NCI-H2081 treated with DMSO at 0.1 percent for 48 hours (cell line): ENCODE measurements at places on chromosomes 3 and 15.

DNA sequence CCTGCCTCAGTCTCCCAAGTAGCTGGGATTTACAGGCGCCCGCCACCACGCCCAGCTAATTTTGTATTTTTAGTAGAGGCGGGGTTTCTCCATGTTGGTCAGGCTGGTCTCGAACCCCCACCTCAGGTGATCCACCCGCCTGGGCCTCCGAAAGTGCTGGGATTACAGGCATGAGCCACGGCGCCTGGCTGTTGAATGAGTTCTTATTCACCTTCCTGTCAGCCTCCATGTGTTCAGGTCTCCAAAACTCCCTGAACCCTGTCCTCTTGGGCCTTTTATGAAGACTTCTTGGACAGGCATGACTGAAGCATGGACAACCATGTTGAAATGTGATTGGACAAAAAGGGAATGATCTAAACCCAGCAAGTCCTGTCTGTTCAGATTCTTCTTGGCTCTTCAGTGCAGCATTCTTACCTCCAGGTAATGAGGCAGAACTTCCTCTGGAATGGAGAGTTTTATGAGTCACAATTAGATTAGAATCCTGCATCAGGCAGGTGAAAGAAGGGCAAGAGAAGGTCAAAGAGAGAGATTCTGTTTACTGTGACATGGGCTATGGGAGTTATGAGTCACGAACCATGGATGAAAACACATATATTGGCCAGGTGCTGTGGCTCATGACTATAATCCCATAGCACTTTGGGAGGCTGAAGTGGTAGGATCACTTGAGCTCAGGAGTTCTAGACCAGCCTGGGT is 23.1 kb upstream of the EIF4A2 start:
- DNase-seq, result no peak

- DNase-seq, result no peak
Measured at GRCh38 chr3:5690904-5691532, 503.5 kb downstream of the EDEM1 start.

- no peak for DNase-seq
Measured at GRCh38 chr15:23022156-23022555, 17.2 kb downstream of the TUBGCP5 start.

DNA sequence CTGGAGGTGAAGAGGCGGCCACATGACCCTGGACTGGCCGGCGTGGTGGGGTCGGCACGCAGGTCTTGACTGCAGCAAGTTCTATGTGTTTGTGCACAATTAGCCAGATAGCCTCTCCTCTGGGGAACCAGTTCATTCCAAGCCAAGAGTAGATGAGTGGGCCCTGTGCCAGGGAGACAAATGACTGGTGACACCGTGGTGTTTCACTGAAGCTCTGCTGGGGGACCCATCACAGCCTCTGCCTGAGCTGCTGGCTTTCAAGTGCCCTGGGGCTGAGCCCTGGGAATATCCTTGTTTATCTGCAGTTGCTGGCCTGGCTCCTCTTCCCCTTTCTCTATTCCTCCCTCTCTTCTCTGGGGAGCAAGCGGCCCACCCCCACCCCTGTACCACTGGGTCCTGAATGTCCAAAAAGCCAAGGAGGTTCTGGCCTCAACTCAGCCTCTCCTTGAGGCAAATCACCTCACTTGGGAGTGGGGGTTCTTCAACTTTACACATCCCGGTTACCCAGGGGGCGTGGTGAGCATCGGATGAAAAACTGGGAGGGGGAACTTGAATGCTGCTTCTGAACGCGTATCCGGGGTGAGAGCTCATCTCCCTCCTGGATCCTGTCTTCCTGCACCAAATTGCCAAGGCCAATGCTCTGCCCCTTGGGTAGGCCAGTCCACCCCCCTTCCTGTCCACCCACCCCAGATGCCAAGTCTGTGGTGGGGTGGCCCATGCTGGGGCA is 199.6 kb upstream of the LYSMD4 start:
- no peak for DNase-seq

GRCh38 chr15:90203922-90204321 is 2.8 kb downstream of the SEMA4B start:
- no peak for DNase-seq

GRCh38 chr3:55792742-55793141 is 305.6 kb upstream of the WNT5A start:
- DNase-seq, result no peak

GRCh38 chr3:152879130-152879789 is 44.3 kb downstream of the P2RY1 start:
- DNase-seq, result no peak

DNA sequence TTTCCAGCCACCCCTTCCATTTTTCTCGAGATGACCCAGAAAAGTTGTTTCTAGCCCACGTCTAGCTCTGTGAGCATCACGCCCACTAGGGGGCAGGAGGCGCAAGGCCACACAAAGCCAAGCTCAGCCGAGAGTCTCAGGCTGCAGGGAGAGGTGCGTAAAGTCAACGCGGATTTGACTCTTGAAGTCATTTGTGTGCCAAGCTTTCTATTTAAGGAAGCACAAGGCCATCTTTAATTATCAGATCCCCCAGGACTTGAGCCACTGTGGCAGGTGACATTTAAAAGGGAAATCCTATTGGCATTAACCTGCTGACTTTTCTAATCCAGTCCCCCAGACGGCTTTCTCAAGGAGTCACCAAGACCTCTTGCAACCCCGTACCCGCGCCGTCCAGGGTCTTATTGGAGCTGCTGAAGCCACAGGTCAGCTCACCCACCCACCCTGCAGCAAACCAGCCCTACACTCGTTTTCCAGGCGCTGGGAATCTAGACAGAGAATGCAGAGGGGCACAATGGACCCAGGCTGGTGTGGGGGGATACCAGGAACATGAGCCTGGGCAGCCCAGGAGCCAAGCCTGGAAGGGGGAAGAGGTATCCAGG is 62.1 kb downstream of the CAPN7 start:
- peak; percentile 10 for DNase-seq

GRCh38 chr3:183387797-183388196 is 40.6 kb downstream of the MCF2L2 start:
- no peak for DNase-seq

GRCh38 chr3:59677747-59678702 is 628.2 kb upstream of the CFAP20DC start:
- DNase-seq, result no peak

DNA sequence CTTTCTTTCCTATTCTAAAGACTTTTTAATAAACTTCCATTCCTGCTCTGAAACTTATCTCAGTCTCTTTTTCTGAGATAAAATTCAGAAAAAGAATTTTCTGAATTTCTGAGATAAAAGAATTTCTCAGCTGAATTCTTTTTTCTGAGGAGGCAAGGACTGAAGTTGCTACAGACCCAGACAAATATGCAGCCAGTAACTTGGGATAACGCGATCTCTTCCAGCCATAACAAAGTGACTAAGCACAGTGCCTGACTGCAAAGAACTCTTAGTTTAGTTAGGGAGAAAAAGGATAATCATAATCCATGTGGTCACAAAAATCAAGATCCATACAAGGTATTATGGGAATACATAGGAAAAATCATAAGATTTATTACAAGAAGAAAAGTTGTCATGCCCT is 222.0 kb upstream of the GAP43 start:
- no peak for DNase-seq

GRCh38 chr3:115693868-115694267 is 70.6 kb downstream of the GAP43 start:
- DNase-seq, result no peak

DNA sequence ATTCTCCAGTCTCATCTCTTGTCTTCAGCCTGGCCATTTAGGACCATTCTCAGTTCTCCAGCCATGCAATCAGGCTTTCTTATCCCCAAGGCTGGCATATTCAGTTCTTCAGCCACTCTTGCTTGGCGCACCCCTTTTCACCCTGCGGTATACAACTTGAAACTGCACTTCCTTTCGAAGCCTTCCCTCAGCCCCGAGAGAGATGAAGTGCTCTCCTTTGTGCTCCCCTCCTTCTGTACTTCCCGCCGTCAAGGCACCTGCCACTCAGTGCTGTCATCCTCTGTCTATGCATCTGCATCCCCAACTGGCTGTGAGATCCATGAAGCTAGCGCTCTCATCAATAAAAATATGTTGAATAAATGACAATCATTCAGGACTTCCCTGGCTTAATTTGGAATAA is 45.7 kb downstream of the MORC1 start:
- no peak for DNase-seq

GRCh38 chr3:192863091-192863420 is 54.6 kb downstream of the MB21D2 start:
- DNase-seq, result no peak

GRCh38 chr3:12984023-12984823 is 89.0 kb downstream of the IQSEC1 start:
- no peak for DNase-seq

- DNase-seq, result no peak
Measured at GRCh38 chr3:52551118-52551517, 14.7 kb downstream of the UQCC5 start.

DNA sequence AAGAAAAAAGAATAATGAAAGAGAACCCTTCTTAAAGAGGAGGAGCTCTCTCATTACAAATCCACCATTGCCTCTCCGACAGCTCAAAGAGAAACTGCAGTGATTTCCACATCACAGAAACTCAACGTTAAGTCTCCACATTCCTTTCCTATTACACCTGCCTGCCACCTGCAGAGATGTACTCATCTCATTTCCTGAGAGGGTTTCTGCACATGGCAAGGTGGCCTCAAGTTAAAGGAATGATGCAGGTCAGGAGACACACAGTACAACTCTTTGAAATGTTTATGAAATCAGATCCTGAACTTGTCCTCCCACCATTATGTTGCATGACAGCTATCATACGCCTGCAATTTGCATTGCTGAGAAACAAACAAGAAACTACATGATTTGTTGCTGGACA is 458.4 kb upstream of the ADAMTS9 start:
- DNase-seq, result no peak

- DNase-seq, result no peak
Measured at GRCh38 chr3:45792036-45792435, 4.3 kb downstream of the SLC6A20 start.

DNA sequence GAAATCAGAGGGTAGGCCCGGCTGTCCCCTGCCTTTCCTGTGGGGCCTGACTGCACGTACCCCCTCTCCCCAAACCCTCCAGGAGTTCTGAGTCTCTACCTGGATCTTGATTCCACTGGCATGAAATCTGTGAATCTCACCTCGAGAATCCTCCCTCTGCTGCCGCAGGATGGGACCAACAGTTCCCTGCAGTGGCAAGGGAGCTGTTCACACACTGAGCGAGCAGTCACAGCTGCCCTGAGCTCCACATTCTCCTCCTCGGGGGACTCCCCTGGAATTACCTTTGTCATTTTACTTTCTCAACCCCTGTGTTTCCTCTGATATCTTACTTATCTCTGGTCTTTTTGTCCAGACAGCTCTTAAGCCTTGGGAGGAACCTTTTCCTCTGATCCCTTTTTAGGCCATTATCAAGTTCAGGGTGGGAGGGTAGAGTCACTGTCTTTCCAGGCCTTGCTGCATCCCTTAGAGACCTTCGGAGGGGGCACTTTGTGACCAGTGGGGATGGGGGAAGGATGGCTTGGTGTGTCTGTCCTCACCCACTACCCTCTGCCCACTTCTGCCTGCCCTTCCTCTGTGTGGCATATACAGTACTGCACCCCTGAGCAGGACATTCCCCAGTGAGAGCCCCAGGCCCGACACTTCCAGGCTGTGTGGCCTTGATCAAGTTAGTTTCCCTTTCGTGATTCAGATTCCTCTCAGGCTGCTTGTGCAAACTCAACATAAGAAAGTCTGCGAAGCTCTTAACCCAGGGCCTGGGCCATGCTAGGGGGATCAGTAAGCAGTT is 42.0 kb downstream of the CACNA2D3 start:
- DNase-seq, result no peak
